ENCODE measurements at places on chromosomes 3 and 15.

- no peak for DNase-seq
Observed at GRCh38 chr3:148903022-148903442, 37.9 kb downstream of the CPA3 start.

- no peak for DNase-seq
Observed at GRCh38 chr15:74642348-74642733, 26.7 kb downstream of the CLK3 start.

GRCh38 chr3:112786881-112787579 lies 59.6 kb downstream of the CD200R1L start:
- no peak for DNase-seq

GRCh38 chr3:156358232-156358631 lies 196.7 kb downstream of the SSR3 start:
- DNase-seq: no peak

GRCh38 chr3:22922317-22922716 lies 280.8 kb upstream of the UBE2E2 start:
- DNase-seq: no peak

DNA sequence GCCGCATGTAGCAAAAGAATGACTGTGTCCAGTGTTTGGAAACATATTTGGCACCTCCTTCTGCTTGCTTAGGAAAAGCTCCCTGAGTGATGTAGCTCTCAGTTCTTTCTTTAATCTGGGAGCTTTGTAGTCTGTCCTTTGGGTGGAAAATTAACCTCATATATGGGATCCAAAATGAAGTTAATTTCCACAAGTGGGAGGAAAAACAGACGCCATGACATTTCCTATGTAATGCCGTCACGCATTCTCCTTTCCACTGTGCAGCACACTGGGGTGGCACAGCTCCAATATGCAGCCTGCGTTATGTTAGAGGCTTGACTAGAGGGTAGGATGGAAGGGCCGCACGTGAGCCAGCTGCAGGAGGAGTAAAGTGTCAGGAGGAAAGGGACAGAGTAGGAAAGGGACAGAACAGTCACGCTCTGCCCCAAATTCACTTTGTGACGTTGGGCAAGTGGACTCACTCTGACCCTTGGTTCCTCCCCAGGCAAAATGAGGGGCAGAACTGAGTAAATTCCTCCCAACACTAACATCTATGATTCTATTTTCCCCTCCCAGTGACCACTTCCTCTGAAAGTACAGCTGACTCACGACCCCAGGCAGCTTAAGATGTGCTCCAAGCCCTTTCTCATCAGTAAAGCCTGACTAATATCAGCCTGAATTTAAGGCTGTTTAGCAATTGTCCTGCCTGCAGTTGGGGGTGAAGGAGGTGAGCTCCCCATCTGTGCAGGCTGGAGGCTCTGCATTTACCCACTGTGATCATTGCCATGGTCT lies 176.5 kb upstream of the PFN2 start:
- DNase-seq: peak; percentile 10

DNA sequence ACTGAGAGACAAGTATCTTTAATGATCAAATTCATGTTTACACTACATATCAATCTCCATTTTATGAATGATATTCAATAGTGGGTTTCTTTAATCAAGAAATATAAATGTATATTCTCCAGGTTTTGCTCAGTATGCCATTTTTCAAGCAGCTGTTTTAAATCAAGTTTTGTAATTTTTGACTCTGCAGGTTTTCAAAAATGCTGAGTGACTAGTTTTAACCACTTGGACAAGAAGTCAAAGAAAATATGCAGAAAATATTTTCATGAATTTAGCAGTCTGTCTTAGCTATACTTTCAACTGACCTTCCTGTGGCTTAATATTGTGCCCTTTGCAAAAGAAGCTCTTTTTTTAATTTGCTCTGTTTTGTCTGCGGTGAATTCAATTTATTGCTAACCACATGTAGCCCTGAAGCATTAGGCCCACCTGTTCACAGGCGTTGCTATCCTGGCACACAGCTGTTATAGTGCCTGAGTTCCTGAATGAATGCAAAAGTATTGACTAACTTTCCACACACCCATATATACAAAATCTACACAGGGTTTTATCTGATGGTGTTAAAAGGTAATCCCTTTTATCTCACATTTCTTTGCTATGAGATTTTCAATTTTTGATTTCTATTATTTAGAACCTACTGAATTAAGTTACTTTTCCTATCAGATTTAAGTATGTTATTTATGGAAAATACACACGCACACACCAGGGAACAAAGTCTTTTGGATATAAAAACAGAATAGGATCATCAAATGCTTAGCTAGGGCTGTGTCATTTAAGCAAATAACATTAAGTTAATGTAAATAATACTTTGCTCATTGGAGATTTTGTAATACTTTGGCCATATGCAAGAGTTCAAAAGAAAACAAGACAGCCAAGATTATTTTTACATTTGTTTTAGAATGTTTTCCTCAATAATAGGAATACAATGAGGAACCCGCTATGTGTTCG lies 1166.1 kb upstream of the GBE1 start:
- no peak for DNase-seq

GRCh38 chr3:11154036-11154952 lies at the start of gene HRH1:
TSS of gene HRH1 (plus strand) at chr3:11154493. CDS start at chr3:11259038, 104,545 bp downstream.
- no peak for DNase-seq

- no peak for DNase-seq
Observed at GRCh38 chr3:31265646-31266428, 266.9 kb upstream of the STT3B start.

GRCh38 chr3:71168121-71168721 lies 415.3 kb downstream of the FOXP1 start:
- no peak for DNase-seq

DNA sequence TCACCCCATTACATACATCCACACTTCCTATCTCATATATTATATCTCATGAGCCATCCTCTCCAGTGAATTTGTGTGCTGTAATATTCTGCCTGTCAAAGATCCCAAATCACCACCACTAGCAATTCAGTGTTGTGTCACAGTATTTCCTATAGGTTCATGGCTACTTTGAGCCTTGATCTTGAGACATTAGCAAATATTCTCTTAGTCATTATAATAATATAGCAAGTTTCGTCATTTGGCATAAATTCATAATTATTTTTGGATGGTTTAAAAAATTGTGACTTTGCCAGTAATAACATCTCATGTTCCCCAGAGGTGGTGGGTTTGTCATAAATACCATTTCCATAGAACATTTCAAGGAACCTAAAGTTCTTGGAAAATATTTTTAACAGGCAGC lies 47.7 kb downstream of the CMSS1 start:
- DNase-seq: no peak

GRCh38 chr3:48692551-48692950 lies 6.8 kb upstream of the NCKIPSD start:
- no peak for DNase-seq

DNA sequence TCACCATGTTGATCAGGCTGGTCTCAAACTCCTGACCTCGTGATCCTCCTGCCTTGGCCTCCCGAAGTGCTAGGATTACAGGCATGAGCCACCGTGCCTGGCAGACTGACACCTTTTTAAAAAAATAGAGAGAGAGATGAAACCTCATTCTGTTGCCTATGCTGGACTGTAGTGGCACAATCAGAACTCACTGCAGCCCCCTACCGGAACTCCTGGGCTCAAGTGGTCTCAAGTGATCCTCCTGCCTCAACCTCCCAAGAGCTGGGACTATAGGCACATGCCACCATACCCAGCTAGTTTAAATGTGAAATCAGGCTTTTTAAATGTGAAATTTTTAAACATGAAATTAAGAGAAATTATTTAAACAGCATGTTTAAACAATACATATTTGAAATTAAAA lies 265.2 kb upstream of the UBE2E1 start:
- DNase-seq: no peak

DNA sequence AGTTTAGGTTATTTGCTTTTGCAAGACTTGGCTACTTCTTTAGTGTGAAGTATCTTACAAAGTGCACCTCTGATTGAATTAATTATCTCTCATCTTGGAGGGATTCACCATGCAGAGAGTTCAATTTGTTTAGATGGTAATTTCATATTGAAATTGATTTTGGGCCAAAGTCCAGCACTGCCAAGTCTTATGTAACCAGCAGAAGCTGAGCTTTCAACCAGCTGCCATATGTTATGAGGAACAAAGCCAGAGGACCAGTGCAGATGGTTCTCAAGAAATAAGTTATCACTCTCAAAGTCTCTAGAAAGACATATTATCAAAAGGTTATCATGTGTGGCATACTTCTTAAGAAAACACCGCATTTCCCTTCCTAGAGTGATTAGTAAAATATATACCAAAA lies 29.0 kb downstream of the ABHD6 start:
- DNase-seq: no peak

DNA sequence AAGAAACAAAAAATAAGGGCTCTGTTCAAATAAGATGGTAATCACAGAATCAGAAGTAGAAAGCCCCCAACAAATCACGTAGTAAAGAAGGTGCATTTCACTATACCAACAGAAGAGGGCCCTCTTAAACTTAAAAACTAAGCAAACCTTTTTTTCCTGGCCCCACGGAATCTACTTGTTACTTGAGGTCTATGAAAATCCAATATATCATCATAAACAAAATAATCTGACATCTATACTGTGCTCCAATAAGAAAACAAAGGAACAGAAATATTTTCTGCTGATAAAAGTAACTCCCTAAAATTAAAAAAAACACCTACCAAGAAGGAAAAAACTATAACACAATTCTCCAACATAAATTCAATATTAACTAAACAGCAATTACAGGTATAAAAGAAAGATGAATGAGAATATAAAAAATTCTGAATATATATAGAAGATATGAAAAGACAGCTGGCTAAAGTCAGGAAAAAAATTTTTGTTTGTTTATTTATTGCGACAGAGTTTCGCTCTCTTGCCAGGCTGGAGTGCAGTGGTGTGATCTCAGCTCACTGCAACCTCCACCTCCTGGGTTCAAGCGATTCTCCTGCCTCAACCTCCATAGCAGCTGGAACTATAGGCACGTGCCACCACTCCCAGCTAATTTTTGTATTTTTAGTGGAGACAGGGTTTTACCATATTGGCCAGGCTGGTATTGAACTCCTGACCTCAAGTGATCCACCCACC lies 81.8 kb downstream of the CLASP2 start:
- no peak for DNase-seq

GRCh38 chr3:126944089-126944965 lies 38.6 kb upstream of the PLXNA1 start:
- DNase-seq: no peak

GRCh38 chr3:42752441-42752840 lies 20.6 kb downstream of the CCDC13 start:
- no peak for DNase-seq

DNA sequence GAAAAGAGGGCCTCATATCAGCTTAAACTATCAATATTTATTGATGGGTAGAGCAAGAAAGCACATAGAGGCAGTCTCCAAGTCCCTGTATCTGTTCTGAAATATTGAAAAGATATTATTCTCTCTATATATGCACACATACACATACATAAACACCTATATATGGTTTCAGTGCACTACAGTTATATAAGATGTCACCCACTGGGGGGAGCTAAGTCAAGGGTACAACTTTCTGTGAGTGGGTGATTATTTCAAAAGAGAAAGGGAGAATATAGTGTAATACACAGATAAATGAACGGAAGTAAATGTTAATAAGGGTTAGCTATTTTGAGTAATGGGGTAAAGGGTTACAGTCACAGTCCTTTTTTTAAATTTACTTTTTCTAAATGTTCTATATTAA lies 8.8 kb downstream of the SNTN start:
- no peak for DNase-seq

DNA sequence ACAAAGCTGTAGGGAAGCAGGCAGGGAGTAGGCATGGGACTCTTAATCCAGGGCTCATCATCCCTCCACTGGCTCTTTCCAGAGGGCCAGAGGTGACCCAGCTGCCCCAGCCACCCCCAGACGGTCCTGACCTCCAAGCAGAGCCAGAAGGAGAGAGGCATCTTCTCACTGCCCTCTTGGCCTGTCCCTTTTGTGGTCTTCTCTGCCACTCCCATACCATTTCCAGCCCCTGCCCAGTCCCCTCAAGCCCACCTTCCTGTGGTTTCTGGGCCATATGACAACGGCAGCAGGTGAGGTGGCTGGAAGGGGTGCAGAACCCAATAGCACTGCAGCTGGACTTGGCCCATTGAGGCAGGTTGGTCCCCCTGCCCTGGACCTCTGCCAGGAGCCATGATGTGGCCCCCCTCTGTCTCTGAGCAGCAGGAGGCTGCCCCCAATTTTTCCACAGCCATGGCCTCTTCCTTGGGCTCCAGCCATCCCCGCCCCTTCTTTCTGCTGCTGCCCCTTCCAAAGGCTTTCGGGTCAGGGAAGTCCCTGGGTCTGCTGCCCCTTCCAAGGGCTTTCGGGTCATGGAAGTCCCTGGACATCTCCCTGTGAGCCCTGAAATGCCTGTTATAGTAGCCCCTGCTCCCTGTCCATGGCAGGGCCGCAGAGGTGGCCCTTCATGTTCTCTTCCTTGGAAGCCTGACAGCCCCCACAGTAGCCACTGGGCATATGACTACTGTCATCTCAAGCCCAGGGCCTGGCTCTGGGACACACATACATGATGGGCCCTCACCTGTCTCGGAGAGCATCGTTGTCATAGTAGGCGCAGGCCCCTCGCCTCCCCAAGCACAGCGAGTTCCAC lies 39.5 kb upstream of the RAB6B start:
- DNase-seq: no peak

GRCh38 chr15:78087951-78088772 lies 4.2 kb upstream of the SH2D7 start:
- DNase-seq: no peak

- DNase-seq: no peak
Observed at GRCh38 chr3:11078826-11079515, 75.3 kb upstream of the HRH1 start.

GRCh38 chr3:99767291-99767690 lies 50.4 kb upstream of the CMSS1 start:
- no peak for DNase-seq

DNA sequence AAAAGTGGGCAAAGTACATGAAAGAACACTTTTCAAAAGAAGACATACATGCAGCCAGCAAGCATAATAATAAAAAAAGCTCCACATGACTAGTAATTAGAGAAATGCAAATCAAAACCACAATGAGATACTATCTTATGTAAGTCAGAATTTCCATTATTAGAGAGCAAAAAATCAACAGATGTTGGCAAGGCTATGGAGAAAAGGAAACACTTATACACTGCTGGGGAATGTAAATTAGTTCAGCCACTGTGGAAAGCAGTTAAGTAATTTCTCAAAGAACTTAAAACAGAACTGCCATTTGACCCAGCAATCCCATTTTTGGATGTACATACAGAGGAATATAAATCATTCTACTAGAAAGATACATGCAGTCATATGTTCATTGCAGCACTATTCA lies 360.7 kb downstream of the NSUN3 start:
- DNase-seq: no peak

GRCh38 chr3:129003578-129004112 lies 2.5 kb downstream of the EFCC1 start:
- no peak for DNase-seq

DNA sequence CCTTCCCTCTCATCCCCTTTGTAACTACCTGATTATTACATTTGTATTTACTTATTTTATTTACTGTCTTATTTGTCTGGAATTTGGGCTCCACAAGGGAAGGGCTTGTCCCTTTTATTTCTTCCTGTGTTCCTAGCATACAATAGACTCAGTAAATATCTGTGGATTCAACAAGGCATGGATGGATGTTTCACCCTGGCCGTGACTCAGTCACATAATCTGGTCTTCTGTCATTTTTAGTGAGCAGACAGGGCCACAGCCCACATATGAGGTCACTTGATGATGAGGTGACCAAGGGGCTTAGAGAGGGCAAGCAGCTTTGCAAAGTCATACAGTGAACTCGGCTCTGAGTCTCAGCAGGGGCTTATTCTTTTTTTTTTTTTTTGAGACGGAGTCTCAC lies 7.8 kb upstream of the DAG1 start:
- DNase-seq: no peak

- DNase-seq: no peak
Observed at GRCh38 chr15:72998681-72999466, 53.4 kb upstream of the NEO1 start.
